ENCODE measurements at places on chromosomes 4 and X.

- no peak for DNase-seq
Observed at GRCh38 chrX:115311139-115311538, 21.6 kb downstream of the LUZP4 start.

DNA sequence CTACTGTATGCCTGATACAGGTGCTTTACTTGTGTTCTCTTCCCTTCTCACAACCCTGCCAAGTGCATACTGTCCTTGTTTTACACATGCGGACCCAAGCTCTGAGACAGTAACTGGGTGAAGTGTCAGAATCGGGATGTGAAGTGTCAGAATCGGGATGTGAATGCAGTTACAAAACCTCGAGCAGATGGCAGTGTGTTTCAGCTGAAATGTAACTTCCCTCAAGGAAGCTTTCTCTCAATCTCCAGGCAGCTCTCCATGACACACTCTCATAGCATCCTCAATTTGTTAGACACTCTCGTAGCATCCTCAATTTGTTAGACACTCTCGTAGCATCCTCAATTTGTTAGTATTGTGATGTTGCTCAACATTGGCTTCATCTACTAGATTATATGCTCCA lies 1.1 kb upstream of the HPSE start:
- no peak for DNase-seq

GRCh38 chrX:2488621-2489285 lies 12.0 kb downstream of the DHRSX start:
- no peak for DNase-seq

- peak; percentile 25 for DNase-seq
Observed at GRCh38 chrX:137031517-137032340, 2.1 kb downstream of the GPR101 start.

- DNase-seq, result peak; percentile 63
Observed at GRCh38 chr4:73721435-73721834, 18.9 kb upstream of the CXCL8 start.

DNA sequence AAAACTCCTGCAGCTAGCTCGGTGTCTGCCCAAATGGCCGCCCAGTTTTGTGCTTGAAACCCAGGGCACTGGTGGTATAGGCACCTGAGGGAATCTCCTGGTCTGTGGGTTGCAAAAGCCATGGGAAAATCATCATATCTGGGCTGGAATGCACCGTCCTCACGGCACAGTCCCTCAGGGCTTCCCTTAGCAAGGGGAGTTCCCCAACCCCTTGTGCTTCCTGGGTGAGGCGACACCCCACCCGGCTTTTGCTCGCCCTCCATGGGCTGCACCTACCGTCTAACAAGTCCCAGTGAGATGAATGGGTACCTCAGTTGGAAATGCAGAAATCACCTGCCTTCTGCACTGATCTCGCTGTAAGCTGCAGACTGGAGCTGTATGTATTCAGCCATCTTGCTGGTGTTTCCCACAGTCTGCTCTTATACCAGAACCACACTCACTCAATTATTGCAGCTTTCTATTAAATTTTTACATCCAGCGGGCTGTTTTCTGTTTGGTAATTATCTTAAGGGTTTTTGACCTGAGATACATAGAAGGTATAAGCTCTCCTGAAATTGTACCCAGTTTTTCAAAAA lies 36.7 kb upstream of the NPNT start:
- DNase-seq, result no peak

DNA sequence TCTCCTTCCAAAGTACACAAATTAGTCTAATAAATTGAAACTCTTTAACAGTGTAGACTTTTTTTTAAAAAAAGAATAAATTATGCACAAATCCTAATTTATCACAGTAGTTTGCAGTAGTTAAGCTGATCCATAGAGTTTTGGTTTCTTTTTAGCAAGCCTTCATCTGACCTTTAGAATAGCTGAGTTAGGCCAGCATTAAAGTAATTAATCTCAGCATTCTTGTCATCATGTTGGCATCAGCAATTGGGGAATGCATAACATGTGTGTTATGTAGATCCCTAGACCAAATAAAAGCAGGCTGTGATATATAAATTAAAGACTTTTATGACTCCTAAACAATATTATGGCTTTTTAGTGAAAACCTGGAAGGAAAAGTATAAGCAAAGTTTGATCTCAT lies 426.5 kb upstream of the PABPC4L start:
- DNase-seq, result no peak

DNA sequence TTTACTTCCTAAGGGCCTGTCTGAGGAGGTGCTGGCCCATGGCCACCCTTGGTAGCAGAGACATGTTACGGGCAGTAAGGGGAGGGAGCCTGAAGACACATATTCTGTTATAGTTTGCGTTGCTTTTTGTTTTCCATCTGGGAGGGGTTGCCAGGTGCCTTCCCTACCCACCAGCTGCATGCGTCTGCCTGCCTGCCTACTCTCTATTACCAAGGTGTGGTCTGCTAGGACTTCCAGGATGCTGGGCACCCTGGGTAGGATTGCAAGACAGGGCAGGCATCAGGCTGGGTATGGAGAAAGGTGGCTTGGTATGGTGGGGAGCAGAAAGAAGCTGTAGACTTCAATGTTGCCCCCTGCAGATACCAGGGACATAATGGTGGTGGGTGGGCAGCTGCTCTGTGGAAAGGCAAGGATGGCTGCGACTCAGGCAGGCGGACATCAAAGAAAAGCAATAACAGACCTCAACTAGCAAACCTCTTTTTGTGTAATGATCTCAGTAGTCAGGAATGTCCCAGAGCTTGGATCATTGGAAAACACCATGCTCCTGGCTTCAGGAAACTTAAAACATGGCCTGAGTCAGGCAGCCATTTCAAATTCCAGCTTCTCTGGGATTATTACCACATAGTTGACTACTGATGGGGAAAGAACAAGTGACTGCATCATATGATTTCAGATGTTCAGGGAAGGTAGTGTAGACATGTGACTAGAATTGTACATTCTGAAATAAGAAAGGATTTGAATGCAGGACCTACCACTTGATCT lies 67.8 kb downstream of the HOPX start:
- DNase-seq, result peak; percentile 98

DNA sequence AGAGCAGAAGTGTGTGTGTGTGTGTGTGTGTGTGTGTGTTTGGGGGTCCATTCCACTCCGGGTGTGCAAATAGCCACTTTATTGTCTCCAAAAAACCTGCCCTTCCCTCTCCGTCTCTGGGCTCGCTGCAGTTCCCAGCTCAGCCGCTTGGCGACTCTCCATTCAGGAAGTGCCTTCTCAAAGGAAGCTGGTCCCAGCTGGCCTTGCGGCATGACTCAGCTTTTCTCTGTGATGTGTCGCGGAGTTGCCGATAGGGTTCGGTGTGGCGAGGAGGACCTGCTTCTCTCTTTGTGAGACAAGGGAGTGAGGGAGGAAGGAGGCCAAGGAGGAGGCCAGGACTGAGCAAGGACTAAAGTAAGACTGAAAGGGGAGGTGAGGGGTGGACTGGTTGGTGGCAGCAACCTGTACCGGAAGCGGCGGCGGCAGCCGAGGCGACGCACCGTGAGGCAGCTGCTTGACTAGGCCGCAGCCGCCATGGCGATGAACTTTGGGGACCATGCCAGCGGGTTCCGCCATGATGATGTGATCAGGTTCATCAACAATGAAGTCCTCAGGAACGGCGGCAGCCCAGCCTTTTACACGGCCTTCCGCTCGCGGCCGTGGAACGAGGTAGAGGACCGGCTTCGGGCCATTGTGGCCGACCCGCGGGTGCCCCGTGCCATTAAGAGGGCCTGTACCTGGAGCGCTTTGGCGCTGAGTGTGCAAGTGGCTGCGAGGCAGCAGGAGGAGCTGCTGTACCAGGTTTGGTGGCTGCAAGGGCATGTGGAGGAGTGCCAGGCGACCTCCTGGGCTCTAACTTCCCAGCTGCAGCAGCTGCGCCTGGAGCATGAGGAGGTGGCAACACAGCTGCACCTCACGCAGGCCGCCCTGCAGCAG lies at the start of gene TEX13C:
Gene TEX13C, plus strand, starts transcription at position 226 of the 876 bp plus-strand sequence. Its CDS starts 249 bp downstream, at position 475.
- no peak for DNase-seq

GRCh38 chr4:140069066-140069465 lies 84.9 kb downstream of the MAML3 start:
- no peak for DNase-seq
